ENCODE measurements at places on chromosomes 13 and 19.

- DNase-seq, result no peak
Observed at GRCh38 chr19:28656644-28657043, 556.3 kb downstream of the UQCRFS1 start.

DNA sequence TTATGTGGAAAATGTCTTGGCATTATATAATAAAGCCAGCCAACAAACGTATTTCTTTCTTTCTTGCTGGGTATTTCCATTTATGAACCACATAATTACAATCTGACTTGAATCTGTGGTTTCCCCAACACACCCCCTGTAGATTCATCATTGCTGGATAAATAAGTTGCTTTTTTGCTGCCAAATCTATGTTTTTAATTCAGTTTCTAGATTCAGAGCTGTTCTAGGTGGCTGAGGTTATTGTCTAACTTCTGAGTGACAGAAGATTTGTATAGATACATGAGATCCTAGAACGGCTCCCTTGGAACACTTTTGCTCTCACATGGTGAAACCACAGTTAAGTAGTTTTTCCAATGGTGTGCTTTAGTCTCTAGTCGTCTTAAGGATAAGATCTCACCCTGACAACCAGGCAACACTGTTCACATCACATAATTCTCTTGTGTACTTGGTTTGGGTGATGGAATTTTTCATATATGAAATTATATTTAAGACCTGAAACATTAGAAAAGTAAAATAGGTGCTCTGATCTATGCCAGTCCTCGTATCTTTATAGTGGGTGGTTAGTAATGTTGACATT, 239.1 kb downstream of the KLF12 start:
- no peak for DNase-seq

GRCh38 chr19:37829526-37829925, 50.1 kb upstream of the ZNF573 start:
- DNase-seq, result no peak

DNA sequence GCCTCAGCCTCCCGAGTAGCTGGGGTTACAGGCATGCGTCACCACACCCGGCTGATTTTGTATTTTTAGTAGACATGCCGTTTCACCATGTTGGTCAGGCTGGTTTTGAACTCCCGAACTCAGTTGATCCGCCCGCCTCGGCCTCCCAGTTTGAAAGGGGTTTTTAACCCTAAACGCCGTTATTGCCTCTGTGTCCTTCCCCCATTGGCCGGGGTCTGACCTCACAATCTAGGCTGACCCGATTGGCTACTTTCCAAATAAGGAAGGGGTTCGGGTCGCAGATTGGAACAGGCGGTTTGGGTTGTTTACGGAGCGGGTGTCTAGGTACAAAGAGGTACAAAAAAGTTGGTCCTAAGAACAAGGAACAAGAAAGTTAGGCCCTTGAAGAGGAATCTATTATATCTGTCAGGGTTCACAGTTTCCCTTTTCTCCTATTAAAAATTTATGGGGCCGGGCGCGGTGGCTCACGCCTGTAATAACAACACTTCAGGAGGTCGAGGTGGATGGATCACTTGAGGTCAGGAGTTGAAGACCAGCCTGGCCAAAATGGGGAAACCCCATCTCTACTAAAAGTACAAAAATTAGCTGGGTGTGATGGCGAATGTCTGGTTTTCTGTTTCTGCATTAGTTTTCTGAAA, 1.0 kb downstream of the ZNF253 start:
- DNase-seq, result no peak

DNA sequence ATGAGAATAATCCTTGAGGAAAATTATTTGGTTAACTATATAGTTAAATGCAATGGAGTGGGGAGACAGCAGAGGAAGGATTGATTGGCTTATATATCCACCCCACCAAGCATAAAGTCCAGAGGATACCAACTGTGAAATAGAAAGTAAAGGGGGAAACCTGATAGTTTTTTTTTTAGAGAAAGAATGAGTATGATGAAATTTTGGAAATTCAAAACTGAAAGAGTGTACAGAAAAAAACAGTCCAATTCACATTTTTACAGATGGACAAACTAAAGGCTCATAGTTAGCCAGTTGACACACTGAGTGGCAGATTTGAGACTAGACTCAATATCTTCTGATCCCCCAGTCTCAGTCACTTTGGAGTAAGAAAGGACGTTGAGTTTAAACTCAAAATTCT, 51.1 kb downstream of the FNDC3A start:
- no peak for DNase-seq

DNA sequence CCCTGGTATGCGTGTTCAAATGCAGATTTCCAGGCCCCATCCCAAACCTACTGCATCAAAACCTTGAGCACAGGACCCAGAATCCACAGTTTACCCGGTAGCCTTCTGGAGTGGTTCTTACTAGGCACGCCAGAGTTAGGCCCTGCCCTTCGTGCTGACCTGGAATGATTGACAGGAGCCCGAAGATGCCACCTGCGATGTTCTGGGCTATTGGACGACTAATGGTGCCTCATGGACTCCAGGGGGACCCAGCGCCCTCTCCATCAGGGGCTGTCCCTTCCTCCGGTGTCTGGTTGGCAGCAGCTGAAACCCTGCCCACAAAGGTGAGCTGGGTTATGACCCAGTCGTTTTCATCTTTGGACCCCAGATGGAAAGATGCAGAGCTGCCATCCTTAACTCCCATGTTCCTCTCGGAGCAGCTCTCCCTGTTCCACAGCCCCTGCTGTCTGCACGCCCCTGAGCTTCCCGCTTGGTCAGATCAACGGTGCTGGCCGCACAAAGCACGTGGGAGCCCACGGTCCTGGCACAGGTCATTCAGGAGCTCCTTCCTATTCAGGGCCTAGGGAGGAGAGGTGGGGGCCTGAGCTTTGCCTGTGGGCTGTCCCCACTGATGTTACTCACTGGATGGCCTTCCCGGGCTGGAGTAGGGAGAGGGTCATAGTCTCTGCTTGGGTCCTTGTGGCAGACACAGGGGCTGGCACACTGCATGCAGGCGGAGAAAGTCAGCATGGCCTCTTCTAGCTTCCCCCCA, 65.8 kb downstream of the GPR12 start:
- DNase-seq, result no peak

GRCh38 chr19:41172297-41173164, 20.5 kb upstream of the CYP2S1 start:
- no peak for DNase-seq

- no peak for DNase-seq
Observed at GRCh38 chr19:38070573-38070972, 153.4 kb downstream of the DPF1 start.

DNA sequence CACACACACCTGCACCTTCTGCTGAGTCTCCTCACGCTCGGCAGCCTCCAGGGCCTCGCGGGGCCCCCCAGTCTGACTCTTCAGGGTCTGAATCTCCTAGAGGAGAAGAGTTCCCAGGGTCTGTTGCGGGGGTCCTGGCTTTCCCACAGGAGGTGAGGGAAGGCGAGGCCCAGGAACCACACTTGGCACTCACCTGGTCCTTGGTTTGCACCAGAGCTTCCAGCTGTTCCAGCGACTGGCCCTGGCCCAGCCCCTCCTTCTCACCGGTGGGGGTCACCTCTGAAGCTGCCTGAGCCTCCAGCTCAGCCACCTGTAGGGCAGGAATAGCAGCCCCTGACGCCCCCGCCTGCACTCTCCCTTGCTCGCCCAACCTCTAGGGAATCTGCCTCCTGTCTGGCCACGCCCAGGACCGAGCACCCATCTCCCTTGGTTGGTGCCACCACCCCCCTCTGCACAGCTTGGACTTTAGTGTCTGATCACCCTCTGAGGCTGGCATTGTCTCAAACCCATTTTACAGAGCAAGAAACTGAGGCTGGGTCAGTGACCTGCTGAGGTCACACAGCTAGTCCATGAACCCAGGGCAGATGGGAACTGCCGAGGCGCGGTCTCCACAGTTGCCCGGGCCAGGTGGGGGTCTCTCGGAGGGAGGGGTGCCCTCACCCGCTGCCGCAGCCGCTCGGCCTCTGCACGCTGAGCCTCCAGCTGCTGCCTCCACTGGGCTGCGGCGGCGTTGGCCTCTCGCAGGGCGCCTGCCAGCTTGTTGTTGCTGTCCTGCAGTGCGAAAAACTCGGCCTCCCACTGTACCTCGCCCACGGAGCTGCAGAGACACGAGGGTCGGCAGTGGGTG, 9.5 kb downstream of the HOMER3 start:
- DNase-seq, result no peak

GRCh38 chr19:57321751-57322150, 1.5 kb downstream of the ZNF543 start:
- DNase-seq, result no peak

- DNase-seq, result no peak
Observed at GRCh38 chr13:83499286-83499685, 383.0 kb downstream of the SLITRK1 start.

GRCh38 chr19:17076543-17076991, 990 bp downstream of the MYO9B start:
- no peak for DNase-seq

DNA sequence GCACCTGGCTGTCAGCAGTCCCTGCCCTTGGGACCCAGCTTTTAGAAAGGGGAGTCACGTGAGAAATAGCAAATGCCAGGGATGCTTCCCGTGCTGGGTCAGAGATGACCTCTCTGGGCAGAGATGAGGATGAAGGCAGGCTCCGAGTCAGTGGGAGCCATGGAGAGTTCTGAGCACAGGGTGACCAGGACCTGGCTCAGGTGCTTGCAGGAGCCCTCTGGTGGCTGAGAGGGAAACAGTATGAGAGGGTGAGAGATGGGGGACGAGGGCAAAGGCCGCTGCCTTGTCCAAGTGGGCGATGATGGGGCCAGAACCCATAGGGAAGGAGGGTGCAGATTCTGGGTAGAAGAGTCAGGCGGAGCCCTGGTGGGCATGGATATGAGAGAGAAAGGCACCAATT, 15.8 kb downstream of the TMED1 start:
- no peak for DNase-seq

DNA sequence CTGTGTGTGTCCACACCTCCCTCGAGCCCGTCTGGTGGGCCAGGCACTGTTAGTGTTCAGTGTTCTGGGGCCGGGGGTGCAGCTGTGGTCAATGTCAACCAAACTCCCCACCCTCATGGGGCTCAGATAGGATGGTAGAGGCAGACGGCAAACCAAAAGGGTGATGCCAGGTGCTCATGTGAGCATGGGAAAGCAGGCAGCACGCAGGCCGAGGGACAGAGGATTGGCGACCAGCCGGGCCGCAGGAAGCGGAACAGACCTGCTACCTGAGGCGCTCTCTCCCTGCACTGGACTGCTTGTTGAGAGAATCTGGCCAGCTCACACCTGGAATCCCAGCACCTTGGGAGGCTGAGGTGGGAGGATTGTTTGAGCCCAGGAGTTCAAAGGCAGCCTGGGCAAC, 29.1 kb downstream of the DHX34 start:
- DNase-seq, result no peak

GRCh38 chr19:6616011-6616410, 25.1 kb upstream of the CD70 start:
- DNase-seq, result no peak

DNA sequence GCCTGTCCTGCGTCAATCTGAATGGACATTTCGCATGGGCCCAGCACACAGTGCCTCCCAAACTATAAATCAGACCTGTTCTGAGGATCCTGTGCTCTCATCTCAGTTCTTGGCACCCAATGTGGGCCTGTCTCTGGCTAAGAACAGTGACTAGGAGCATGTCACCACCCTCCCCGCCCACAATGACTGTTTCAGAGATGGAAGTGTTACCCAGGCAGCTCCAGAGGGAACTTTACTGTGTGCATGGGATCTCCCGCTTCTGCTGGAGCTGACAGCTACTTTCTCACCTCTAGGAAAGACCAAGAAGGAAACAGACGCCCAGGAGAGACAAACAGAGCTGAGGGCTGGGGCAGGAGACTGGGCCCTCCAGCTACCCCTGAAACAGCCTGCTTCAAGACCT, 45.0 kb downstream of the KCTD15 start:
- no peak for DNase-seq

- DNase-seq, result no peak
Observed at GRCh38 chr19:18461471-18461870, 23.5 kb upstream of the ISYNA1 start.

GRCh38 chr19:23971598-23971997, 56.9 kb downstream of the ZNF726 start:
- no peak for DNase-seq

GRCh38 chr13:88648598-88649373, 977.6 kb downstream of the SLITRK5 start:
- DNase-seq, result no peak

DNA sequence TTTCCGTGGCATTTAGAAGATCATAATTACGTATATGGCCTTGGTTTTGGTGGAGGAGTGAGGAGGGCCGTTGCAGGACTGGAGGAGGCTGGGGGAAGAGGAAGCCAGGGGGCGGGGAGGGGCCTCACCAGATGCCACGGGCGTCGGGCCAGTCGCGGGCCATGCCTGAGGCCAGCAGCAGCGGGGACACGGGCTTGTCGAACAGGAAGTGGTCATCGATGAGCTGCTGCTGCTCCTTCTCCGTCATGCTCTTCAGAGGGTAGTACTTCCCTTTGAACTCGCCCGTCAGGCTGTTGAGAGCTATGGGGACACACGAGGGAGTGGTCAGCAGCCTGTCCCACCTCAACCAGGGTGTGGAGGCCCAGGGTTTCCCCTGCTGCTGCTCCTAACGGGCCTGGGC, 11.1 kb downstream of the CKM start:
- DNase-seq, result no peak

GRCh38 chr19:46646402-46646801, 10.4 kb upstream of the GNG8 start:
- DNase-seq, result no peak

- DNase-seq, result no peak
Observed at GRCh38 chr13:104773775-104774174, 1707.6 kb upstream of the SLC10A2 start.

DNA sequence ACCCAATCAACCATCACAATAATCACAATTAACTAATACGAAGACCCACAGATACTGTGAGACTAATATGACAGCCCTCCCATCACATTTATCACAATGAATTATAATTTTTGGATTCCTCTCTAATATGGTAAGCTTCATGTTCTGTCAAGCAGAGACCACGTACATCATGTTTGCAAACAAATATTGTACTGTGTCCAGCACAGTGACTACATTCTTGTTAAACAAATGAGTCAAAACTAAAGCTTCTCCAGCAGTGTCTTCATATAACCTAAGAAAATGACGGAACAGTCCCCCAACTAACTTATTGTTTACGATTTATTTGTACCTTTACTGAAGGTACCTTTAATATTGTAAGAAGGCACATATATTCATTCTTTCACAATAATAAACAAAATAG, 292.6 kb downstream of the ENOX1 start:
- no peak for DNase-seq

DNA sequence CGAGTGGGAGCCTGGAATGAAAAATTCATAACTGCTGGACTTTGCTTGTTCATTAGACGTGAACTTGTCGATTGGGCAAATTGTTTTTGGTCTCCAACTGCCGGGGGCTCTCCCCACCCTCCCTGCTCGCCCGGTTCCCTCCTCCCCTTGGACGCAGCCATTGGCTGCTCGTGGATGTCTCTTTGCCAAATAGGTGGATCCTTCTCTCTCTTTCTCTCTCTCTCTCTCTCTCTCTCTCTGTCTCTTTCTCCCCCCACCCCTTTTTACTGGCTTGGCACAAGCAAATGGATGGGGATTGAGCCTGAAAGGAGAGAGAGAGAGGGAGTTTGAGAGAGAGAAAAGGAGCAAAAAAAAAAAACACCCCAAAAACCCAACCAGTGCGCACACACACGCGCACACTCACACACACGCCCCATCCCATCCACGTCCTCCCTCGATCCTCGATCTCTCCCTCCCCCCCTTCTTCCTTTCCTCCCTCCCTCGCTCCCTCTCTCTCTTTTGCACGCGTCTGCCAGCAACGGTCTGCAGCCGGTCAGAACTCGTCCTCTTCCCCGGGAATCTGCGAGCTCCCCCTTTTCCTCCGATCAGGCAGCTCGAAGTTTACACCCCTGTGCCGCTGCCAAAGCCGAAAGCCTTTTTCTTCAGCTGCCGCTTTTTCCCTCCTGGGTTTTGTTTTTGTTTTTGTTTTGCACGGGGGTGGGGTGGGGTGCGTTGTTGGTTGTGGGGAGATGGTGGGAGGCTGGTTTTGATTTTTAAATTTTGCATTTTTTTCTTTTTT, 27.8 kb downstream of the NFIX start:
- DNase-seq, result no peak
